Thoracic aorta (tissue), 2 donors: ENCODE measurements at places on chromosomes 16 and 17.

GRCh38 chr16:31532120-31532519, 4.4 kb downstream of the AHSP start:
- no peak for DNase-seq

DNA sequence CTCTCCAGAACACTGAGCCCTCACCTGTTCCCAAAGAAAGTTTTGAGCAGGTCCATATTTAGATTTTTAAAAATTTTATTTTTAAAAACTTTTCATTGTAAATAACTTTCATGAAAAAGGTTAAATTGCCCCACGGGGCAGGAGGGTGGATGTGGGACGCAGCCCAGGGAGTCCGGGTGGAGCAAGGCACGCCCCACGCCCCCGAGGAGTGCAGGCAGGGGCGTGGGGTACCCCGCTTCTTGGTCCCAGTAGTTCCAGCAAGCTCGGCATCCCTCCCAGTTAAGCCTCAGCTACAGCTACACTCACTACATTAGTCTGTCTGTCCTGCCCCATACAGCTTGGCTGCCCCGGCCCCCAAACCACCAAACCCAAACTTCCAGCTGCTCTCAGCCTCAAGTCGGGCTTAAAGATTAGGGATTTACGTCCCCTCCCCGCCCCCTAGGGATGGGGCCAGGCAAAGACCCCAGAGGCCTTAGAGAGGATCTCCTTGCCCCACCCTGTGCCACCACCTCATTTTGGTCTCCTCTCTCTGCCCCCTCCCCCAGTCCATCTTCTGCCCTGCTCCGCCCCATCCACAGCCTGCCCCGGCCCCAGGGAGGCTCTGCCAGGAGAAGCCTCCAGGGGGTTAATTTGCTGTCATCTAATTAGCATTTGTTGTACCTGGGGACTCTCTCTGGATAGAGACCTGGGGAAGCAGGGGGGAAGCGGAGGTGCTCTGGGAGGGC, 4.6 kb downstream of the FOXJ1 start:
- no peak for DNase-seq

- no peak for DNase-seq
Measured at GRCh38 chr17:66952031-66952524, 12.4 kb upstream of the CACNG4 start.

DNA sequence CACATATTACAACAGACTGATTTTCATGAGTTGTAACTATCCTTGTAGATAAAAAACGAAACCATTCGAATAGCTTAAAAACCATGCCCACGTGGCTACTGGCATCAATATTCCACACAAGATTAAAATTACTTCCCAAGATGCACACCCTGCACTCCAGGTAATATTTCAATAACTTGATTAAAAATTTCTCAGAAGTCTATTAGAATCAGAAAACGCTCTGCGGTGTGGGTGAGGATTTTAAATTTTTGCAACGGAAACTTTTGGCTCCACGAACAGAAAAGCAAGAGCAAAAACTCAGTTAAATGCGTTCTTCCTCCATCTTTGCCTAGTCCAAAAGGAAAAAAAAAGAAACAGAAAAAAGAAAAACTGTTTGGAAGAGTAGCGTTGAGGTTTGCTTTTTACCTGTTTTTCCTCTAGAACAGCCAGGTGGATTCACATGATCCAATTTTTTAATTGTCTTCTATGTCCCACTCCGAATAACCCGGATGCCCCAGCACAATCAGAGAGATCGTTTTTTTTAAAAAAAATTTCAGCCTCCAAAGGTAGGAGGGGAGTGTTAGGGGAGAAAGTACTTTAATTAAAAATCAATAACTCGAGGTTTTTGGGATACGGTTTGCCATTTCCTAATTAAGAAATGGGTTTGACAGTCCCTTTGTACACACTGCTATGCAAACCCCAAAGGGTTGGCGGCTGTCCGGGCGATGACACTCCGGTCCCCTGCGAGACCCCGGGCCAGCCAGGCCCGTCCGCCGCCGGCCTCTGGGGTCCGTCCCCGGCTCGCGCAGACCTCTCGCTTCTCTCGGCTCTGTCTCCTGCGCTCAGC, 708 bp upstream of the NFAT5 start:
- no peak for DNase-seq

DNA sequence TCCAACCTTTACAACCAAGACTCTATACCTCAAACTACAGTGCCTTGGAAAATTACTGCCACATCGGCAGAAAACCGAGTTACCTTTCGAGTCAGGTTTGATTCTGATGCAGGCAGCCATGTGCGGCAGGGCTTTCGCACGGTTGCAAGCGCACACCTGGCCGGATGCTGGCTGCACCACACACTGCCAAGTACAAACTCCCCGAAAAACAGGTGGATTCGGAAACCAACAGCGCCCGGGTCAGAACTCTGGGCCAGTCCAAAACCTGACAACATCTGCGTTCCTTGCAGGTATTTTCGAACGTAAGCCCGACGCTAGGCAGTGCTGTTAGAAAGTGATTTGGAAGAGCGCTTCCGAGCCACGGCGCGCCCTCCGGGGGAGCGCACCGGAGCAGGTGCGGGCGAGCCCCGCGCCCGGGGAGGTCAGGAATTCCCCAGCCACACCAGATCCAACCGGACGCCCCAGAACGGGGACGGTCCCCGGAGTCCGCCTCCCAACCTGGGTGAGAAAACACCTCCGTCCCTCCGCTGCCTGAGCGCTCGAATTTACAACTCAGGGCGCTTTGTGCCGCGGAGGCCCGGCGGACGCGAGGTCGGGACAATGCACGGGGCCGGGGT, 1.2 kb downstream of the USP7 start:
- no peak for DNase-seq
